ENCODE measurements at places on chromosomes 5 and 9. TPM values are rescaled to one million over a fixed set of nuclear protein-coding genes. Genes with fewer than 3 reads are reported as not detected.

- no peak for DNase-seq
Observed at GRCh38 chr5:14730466-14730865, 65.9 kb downstream of the OTULIN start.

CDH9 gene
- total RNA-seq, result 0.05 TPM

TXN gene
- total RNA-seq, result 320 TPM

DNA sequence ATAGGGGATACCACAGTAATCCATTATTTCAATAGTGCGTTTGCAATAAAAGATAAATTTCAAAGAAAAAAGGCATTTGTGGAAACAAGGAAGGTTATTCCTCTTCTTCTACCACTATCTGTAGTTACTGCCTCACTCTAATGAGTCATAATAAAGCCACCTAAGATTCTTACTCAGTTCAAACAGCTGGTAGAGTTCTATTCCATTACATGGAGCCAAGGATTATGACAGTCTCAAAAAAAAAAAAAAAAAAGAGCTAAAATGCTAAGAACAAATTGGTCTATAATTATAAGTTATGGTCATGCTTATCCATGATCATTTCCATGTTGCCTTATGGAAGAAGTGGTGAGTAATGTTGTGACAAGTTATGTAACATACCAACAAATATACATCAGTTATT lies 46.3 kb downstream of the DENND1A start:
- DNase-seq, result no peak

DNA sequence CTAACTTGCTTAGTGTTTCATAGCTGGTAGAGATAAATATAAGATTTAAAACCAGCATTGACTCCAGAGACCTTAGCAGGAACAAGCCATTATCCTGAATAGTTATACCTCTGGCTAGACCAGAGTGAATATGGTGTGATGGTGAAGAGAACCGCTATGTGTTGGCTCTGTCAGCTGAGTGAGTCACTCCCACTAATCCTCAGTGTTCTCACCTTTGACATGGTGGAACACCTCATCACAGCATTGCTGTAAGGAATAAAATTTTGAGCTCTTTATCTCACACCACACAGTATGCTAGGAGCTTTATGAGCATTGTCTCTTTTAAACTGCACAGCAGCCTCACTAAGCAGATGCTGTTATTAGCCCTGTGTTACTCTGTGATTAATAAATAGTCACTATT lies 90.7 kb upstream of the DHFR start:
- no peak for DNase-seq

DNA sequence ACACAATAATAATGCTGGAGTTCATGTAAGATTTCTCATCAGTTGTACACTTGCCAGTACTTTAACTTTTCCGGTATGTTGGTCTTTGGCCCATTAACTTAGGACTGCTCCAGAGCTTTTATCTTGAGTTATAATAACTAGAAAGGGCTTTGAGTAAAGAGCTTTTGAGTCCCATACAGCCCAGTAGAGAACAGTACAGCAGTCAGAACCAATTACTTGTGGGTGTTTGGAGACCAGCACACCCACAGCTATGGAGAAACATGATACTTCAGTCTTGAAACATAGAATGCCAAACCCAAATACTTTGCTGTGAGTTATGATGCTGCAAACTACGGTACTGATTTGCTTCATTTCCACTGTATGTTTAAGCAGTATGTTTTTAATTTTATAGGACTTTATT lies 374.3 kb downstream of the CCDC171 start:
- DNase-seq, result no peak

DNA sequence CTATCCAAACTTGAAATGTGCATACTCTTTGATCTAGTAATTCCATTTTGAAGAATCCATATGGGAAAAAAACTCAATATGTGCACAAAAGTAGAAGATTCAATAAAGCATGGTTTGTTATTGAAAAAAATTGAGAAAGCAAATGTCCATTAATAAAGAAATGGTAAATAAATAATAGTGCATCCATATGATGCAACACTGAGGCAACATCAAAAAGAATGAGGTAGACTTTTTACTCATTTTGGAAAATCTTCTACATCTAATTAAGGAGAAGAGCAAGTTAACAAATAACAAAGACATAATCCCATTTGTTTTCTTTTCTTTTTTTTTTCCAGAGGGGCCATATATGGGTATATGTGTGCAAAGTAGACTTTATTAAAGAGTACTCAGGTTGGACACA lies 52.5 kb upstream of the FST start:
- no peak for DNase-seq

- no peak for DNase-seq
Observed at GRCh38 chr9:81776834-81777233, 87.5 kb upstream of the TLE1 start.

GRCh38 chr5:7874639-7875038 lies 5.7 kb downstream of the MTRR start:
- no peak for DNase-seq

DNA sequence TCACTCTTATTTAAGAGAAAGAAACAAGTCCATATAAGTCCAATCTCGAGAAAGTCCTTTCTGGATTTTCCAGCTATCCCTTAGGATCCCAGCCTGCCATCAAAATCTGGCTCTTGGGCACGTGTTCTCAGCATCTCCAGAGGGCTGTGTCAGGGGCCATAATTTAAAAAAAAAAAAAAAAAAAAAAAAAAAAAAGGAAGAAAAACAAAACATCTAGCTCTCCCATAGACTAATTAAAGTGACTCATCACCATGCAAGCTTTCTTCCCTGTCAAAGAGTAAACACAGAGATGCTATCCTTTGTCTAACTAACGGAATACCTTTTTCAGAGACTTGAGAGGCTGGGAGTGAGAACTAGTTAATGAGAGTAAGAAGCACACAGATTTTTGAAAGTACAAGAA lies 44.9 kb upstream of the MYO10 start:
- no peak for DNase-seq

- no peak for DNase-seq
Observed at GRCh38 chr5:171593401-171593800, 174.0 kb downstream of the FGF18 start.

- DNase-seq, result no peak
Observed at GRCh38 chr9:81849631-81850259, 78.5 kb upstream of the SPATA31D4 start.

SPINK7 gene
- total RNA-seq, result 1.2 TPM

- DNase-seq, result no peak
Observed at GRCh38 chr9:18994263-18994916, 38.6 kb downstream of the SAXO1 start.

PLPP7 gene
- 0.52 TPM for total RNA-seq

- DNase-seq, result no peak
Observed at GRCh38 chr5:176631383-176632200, 1.1 kb downstream of the EIF4E1B start.

DNA sequence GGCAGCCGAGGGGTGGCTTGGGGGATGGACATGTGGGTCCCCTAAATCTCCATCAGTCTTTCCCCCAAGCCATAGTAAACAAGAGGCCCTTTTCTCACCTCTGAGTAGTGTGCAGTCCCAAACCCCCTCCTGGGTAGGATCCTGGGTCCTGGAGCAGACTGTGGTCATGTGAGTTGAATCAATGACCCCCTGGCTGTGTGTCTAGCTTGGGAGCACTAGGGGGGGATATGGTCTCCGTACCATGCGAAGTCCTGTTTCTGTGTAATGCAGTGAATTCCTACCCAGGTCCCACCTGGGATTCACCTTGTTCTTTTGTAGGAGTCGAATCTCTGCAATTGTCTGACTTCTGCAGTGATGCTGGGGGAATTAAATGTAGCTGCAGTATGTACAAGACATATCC lies 66.2 kb downstream of the FGF18 start:
- DNase-seq, result no peak

SLC36A2 gene
- total RNA-seq, result not detected

DNA sequence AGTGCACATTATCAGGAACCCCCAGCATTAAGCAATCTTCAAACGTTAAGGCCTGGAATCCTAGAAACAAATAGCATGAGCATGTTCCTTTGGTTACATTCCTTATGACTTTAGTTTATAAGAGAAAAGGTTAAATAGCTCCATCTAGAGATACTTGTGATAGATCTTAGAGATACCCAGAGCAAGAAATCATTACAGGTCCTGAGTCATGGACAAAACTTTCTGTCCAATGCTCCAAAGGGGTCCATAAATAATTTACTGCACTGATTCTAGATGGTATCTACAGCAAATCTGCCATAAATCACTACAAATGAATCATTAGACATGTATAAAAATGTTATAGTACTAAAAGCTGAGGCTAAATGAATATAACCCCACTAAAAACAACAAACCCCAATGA lies 139.6 kb downstream of the HTR1A start:
- no peak for DNase-seq

DNA sequence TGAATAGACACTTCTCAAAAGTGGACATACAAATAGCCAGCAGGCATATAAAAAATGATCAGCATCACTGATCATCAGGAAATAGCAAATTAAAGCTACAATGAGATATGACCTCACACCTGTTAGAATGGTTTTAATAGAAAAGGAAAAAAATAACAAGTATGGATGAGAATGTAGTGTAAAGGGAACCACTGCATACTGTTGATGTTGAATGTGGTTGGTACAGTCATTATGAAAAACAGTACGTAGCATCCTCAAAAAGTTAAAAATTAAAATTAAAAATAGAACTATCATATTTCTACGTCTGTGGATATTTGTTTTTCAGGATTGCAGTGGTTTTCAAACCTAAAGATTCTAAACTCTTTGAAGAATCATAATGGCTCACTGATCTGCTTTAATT lies 215.1 kb upstream of the NREP start:
- no peak for DNase-seq

DNA sequence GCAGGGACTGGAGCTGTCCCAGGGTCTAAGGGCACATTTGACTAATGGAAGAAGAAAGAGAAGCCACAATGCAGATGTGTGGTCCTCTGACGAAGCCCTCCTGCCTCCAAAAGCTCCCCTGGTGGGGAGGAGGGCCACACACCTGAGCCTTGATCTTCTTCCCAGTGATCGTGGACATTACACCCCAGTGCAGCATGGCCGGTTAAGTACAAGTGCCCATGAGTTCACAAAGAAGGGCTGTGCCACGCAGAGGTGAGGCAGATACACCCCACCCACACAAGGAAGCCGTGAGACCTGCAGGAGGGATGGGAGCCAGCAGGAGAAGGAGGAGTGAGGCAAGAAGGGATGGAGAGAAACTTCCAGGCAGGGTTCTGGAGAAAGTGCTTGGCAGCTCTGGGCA lies 199.0 kb upstream of the MVB12B start:
- DNase-seq, result no peak

GRCh38 chr5:132408965-132409364 lies 39.5 kb downstream of the SLC22A5 start:
- DNase-seq, result no peak

- DNase-seq, result no peak
Observed at GRCh38 chr9:122354536-122355199, 16.2 kb upstream of the PTGS1 start.
